ENCODE measurements at places on chromosomes 1 and 21. TPM values are rescaled to one million over a fixed set of nuclear protein-coding genes. Genes with fewer than 3 reads are reported as not detected.

- no peak for DNase-seq
- H3K27me3 ChIP-seq, result no peaks in the 10 kb centered on the region
- no peak overlapping the region for H3K4me3 ChIP-seq
- H3K27ac ChIP-seq, result no peak overlapping the region
- H3K36me3 ChIP-seq, result no peaks in the 10 kb centered on the region
Observed at GRCh38 chr1:22936681-22937080, 36.0 kb downstream of the LACTBL1 start.

DNA sequence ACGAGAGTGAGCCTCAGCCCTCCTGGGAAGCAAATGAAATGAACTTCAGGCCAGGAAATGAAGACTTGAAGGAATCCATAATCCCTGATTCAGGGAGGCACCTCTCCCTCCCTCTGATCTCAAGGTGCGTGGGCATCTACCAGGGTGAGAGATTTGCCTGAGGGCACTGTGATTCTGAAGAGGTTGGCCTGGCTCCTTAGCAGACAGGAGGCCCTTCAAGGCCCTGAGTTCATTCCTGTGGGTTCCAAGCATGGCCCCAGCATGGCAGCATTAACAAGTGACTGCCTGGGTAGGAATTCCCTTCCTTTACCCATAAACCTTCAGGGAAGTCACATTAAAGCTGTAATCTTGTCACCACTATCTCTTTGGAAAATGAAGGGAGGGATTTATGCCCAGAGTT is 29.8 kb upstream of the IFNGR2 start:
- DNase-seq, result no peak
- H3K27me3 ChIP-seq, result no peaks in the 10 kb centered on the region
- no peaks in the 10 kb centered on the region for H3K36me3 ChIP-seq
- H3K4me3 ChIP-seq, result no peak overlapping the region

The SERPINC1 gene
- 156 TPM for polyA plus RNA-seq

DNA sequence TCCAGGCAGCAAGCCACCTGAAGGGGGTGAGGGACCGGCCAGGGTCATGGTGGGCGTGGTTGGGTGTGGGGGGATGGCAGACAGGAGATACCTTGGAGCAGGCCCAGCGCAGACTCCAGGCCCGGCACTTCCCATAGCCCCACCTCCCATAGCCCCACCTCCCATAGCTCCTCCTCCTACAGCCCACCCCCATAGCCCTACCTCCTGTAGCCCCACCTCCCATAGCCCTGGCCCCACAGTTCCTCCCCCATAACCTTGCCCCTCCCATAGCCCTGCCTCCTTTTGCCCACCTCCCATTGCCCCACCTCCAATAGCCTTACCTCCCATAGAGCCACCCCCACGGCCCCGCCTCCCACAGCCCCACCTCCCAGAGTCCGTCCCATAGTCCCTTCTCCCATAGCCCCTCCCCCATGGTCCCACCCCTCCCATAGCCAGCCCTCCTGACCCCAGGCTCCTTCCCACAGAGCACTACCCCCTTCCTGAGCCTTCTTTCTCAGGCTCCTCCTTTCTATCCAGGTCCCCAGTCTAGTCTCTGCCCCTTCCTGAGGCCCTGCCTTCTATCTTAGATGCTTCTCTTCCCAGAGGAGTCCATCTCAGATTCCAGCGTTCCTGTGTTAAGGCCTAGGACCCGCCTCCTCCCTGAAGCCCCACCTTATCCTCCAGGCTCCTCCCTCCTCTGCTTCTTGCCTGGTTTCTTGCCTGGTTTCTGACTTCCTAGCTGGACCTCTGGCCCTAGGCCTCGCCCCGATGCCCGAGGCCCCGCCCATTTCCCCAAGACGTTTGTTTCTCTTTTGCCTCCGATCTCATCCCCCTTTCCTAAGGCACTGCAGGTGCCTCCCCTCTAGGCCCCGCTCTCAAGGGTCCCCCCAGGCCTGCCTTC is 46.8 kb downstream of the PTPRU start:
- H3K27me3 ChIP-seq, result no peaks in the 10 kb centered on the region
- H3K27ac ChIP-seq, result no peak overlapping the region
- peak; percentile 17 for DNase-seq
- H3K36me3 ChIP-seq, result peaks cover 10% of the 10 kb centered on the region

DNA sequence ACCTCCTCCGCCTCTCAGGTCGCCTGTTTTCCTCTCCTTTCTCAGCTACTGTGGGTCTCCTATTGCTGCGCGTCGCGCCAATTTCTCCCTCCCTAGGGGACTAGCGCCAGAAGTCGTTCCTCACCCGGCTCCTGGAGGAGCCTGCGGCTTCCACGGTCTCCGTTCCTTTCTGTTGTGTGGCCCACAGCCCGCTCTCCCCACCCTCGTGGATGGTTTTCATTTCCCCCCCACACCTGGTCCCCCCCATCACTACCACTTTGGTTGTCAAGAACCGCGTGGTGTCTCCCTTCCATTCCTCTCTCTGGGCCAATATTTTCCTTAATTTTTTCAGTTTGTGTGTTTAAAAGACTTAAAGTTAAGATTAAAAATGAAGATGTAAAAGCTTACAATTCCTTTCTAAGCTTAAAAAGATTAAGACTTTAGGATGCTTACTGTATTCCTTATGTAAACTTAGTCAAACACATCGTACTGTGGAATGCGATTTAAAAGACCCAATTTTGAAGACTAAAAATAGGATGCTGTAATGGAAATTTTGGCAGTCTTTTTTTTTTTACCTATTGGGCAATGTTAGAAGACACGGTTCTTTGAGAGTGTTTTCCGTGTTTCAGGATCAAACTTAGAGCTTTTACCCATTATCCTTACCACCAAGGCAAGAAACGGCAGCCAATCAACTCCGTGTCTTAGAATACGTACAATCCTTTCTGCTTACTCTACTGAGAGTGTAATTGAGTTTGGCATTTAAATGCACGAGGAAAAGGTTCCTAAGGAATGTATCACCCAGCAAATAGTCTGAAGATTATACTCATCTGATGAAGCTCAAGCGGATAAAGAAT is 773 bp downstream of the CNST start:
- peak; percentile 9 for DNase-seq
- peaks cover 54% of the 10 kb centered on the region for H3K4me1 ChIP-seq
- no peaks in the 10 kb centered on the region for H3K27me3 ChIP-seq
- peak overlapping the region; percentile 75 for H3K27ac ChIP-seq
- H3K36me3 ChIP-seq, result no peaks in the 10 kb centered on the region

DNA sequence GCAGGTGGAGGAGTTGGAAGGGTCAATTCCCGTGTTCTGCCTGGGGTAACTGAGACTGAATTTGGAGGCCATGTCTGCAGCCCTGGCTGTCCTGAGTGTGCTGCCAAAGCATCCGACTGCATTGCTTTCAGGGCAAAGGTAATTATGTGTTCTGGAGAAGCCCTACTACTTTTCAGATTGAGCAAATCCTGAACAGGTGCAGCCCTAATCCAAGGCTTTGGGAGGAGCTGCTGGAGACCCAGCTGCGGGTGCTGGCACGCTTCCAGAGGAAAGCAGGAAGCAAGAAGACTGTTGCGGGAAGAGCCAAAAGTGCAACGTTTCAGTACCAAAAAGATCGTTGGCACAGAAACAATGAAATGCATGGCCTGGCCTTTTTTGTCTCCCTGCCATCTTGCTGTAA is 73.7 kb upstream of the NRIP1 start:
- no peak overlapping the region for H3K27ac ChIP-seq
- H3K36me3 ChIP-seq, result no peaks in the 10 kb centered on the region
- DNase-seq, result no peak
- H3K27me3 ChIP-seq, result no peaks in the 10 kb centered on the region
- H3K4me1 ChIP-seq, result peaks cover 50% of the 10 kb centered on the region

The FAM163A gene
- not detected for polyA plus RNA-seq

- DNase-seq, result no peak
- H3K27me3 ChIP-seq, result no peaks in the 10 kb centered on the region
- peak overlapping the region; percentile 90 for H3K4me3 ChIP-seq
- peak overlapping the region; percentile 99 for H3K27ac ChIP-seq
Observed at GRCh38 chr1:169894424-169895145, 889 bp upstream of the SCYL3 start.

DNA sequence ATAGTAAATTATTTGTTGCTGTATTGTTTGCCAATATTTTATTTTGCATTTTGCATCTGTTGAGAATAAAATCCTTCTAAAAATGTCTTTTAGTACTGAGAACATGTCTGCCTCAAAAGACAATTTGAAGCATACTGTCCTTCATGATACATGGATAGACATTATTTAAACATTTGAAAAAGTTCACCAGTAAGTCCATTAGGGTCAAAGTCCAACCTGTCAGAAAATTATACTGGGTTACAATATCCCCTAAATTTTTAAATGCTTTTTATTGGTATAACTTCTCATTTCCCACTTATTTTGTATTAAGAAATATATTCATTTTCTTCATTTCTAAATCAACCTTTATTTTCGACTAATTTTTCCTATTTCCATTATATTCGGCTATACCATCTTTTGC is 9.3 kb downstream of the CHML start:
- H3K27me3 ChIP-seq, result no peaks in the 10 kb centered on the region
- peaks cover 17% of the 10 kb centered on the region for H3K36me3 ChIP-seq
- no peak overlapping the region for H3K27ac ChIP-seq

The MAP1LC3C gene
- polyA plus RNA-seq, result not detected

The LEMD1 gene
- polyA plus RNA-seq, result 1.4 TPM

- H3K36me3 ChIP-seq, result peaks cover 12% of the 10 kb centered on the region
- no peak for DNase-seq
- no peaks in the 10 kb centered on the region for H3K27me3 ChIP-seq
- no peak overlapping the region for H3K27ac ChIP-seq
- no peaks in the 10 kb centered on the region for H3K4me1 ChIP-seq
- no peak overlapping the region for H3K4me3 ChIP-seq
Observed at GRCh38 chr1:113683384-113684152, 75.7 kb downstream of the PHTF1 start.

The NBPF10 gene
- polyA plus RNA-seq, result 0.40 TPM

The PDPN gene
- polyA plus RNA-seq, result not detected

DNA sequence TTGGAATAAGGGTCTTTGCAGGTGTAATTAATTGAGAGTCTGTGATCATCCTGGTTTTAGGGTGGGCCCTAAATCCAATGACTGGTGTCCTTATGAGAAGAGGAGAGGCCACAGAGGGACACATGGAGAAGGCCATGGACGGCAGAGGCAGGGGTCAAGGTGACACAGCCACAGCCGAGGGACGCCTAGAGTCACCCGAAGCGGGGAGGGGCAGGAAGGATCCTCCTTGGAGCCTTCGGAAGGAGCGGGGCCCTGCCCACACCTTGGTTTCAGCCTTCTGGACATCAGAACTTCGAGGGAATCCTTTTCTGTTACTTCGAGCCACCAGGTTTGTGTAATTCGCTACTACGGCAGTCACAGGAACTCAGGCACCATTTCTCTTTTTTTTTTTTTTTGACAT is 31.1 kb downstream of the RRP1 start:
- no peak overlapping the region for H3K27ac ChIP-seq
- H3K4me1 ChIP-seq, result peaks cover 24% of the 10 kb centered on the region
- H3K27me3 ChIP-seq, result peaks cover 19% of the 10 kb centered on the region
- H3K4me3 ChIP-seq, result no peak overlapping the region

DNA sequence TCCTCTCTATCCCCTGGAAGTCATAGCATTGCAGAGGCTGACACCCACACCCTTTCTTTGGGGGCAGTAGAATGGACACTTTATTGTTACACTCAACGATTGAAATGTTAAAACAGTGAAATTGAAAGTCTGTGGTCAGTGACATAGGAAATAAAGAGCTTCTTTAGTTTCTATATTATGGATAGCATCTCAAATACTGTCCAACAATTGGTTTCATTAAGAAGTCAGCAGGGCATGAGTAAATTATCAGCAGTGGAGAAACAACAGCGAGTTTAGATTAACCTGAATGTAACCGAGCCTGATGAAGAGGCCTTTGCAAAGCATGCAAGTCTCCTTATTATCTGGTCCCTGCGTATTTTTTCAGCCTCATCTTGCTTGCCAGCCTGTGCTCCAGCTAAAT is 350.7 kb downstream of the NTNG1 start:
- no peak for DNase-seq
- no peak overlapping the region for H3K4me3 ChIP-seq
- peaks cover 23% of the 10 kb centered on the region for H3K4me1 ChIP-seq
- H3K27me3 ChIP-seq, result no peaks in the 10 kb centered on the region

GRCh38 chr1:14567056-14567455 is 31.4 kb upstream of the KAZN start:
- H3K4me3 ChIP-seq, result no peak overlapping the region
- H3K4me1 ChIP-seq, result no peaks in the 10 kb centered on the region
- H3K27me3 ChIP-seq, result no peaks in the 10 kb centered on the region
- H3K27ac ChIP-seq, result no peak overlapping the region
- H3K36me3 ChIP-seq, result no peaks in the 10 kb centered on the region
- DNase-seq, result no peak

- DNase-seq, result no peak
- no peaks in the 10 kb centered on the region for H3K27me3 ChIP-seq
- H3K4me1 ChIP-seq, result no peaks in the 10 kb centered on the region
- no peak overlapping the region for H3K4me3 ChIP-seq
- no peak overlapping the region for H3K27ac ChIP-seq
Observed at GRCh38 chr1:76625886-76626678, 241.2 kb upstream of the ST6GALNAC5 start.

- no peak overlapping the region for H3K4me3 ChIP-seq
- H3K4me1 ChIP-seq, result peaks cover 9% of the 10 kb centered on the region
- H3K27me3 ChIP-seq, result no peaks in the 10 kb centered on the region
- H3K36me3 ChIP-seq, result peaks cover 13% of the 10 kb centered on the region
- no peak overlapping the region for H3K27ac ChIP-seq
Observed at GRCh38 chr1:165726169-165726568, 27.8 kb upstream of the ALDH9A1 start.

The HSF2BP gene
- polyA plus RNA-seq, result 0.67 TPM

DNA sequence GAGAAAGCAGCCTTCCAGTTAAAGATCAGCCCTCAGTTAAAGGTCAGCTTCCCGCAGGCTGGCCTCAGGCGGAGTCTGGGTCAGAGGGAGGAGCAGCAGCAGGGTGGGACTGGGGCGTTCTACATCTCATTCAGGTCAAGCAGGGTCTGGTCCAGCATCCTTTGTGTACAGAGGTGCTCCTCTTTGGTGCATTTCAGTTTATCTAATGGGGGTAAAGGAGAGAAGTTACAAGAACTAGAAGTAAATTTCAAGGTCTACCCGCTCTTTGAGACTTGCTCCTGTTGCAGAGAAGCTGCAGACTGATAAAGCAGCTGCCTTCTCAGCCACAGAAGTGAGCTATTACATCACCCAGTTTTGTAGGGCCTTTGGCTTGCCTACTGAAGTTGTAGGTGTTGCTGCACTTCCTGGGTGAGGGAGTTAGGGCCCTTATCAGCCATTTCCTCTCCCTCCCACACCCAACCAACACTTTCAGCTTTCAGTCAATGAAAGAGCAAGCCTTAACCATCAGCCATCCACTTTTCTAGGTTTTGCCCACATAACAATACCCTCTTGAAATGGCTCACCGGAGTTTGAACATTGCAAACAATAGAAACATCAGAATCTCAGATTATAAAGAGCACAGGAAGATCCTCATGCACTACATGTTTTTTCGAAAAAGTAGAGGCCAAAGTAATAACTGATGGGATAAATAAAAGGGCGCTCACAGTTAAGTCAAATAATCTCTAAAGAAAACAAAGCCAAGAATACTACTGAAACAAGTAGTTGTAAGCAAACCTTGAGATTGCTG is 2.8 kb upstream of the NUP210L start:
- H3K27ac ChIP-seq, result no peak overlapping the region
- H3K4me1 ChIP-seq, result no peaks in the 10 kb centered on the region
- no peak overlapping the region for H3K4me3 ChIP-seq

- H3K36me3 ChIP-seq, result no peaks in the 10 kb centered on the region
- no peak overlapping the region for H3K27ac ChIP-seq
- H3K27me3 ChIP-seq, result no peaks in the 10 kb centered on the region
- DNase-seq, result peak; percentile 16
Observed at GRCh38 chr1:99527078-99527477, 118.8 kb upstream of the PALMD start.

All from HepG2 (cell line).